ENCODE measurements at places on chromosomes 1 and 21. TPM values are rescaled to one million over a fixed set of nuclear protein-coding genes. Genes with fewer than 3 reads are reported as not detected.

Gene ITGB2
- 0.80 TPM for total RNA-seq

Gene OR2G6
- total RNA-seq, result not detected

Gene A3GALT2
- 0.29 TPM for total RNA-seq

Gene AGMAT
- 5.4 TPM for total RNA-seq

Gene SERPINC1
- 0.50 TPM for total RNA-seq

Gene NKAIN1
- 4.4 TPM for total RNA-seq

Gene MTARC1
- 18.0 TPM for total RNA-seq

Gene CCDC27
- not detected for total RNA-seq

Gene TNFSF18
- total RNA-seq, result not detected

Gene CRNN
- total RNA-seq, result not detected

Gene C1orf87
- not detected for total RNA-seq

Gene RHOU
- 81.1 TPM for total RNA-seq

Gene MPL
- not detected for total RNA-seq

Gene PEX10
- total RNA-seq, result 27.3 TPM

Gene MGST3
- 133 TPM for total RNA-seq

Gene CDCA8
- total RNA-seq, result 35.1 TPM

Gene TENT5C
- total RNA-seq, result 12.9 TPM

Gene OR2T11
- not detected for total RNA-seq

GRCh38 chr1:93239863-93240262 is 59.3 kb downstream of the CCDC18 start:
- H3K27me3 ChIP-seq, result no peaks in the 10 kb centered on the region
- peaks cover 59% of the 10 kb centered on the region for H3K36me3 ChIP-seq
- H3K4me1 ChIP-seq, result no peaks in the 10 kb centered on the region
- no peak overlapping the region for H3K4me3 ChIP-seq
- H3K27ac ChIP-seq, result no peak overlapping the region

DNA sequence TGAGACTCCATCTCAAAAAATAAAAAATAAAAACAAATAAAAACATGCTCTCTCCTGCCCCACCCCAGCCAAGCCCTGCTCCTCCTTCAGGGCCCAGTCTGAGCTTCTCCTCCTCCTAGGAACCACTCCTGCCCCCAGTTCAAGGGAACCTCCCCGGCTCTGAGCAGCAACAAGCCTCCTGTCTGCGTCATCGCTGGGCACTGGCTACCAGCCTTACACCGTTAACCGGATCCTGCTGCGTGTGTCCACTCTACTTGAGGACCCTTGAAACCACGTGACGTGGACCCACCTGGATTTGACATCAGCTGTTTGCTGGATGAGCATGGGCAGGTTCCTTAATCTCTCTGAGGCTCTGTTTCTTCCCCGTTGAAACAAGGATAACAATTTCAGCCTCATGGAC is 1.6 kb upstream of the TAS1R2 start:
- peaks cover 25% of the 10 kb centered on the region for H3K27me3 ChIP-seq
- no peak overlapping the region for H3K4me3 ChIP-seq
- DNase-seq, result no peak
- H3K36me3 ChIP-seq, result no peaks in the 10 kb centered on the region

GRCh38 chr1:67817319-67817718 is 15.9 kb downstream of the GNG12 start:
- no peak for DNase-seq
- H3K4me3 ChIP-seq, result peak overlapping the region; percentile 6
- no peaks in the 10 kb centered on the region for H3K36me3 ChIP-seq

- peak overlapping the region; percentile 86 for H3K4me3 ChIP-seq
- DNase-seq, result peak; percentile 91
- H3K27me3 ChIP-seq, result peaks cover 46% of the 10 kb centered on the region
- peak overlapping the region; percentile 84 for H3K27ac ChIP-seq
- peaks cover 17% of the 10 kb centered on the region for H3K4me1 ChIP-seq
- H3K36me3 ChIP-seq, result no peaks in the 10 kb centered on the region
Observed at GRCh38 chr1:40315239-40315794, 1.8 kb downstream of the COL9A2 start.

- no peak overlapping the region for H3K4me3 ChIP-seq
- no peaks in the 10 kb centered on the region for H3K4me1 ChIP-seq
- DNase-seq, result no peak
- H3K36me3 ChIP-seq, result no peaks in the 10 kb centered on the region
Observed at GRCh38 chr1:233355841-233356704, 28.5 kb downstream of the MAP3K21 start.

GRCh38 chr1:1024771-1025699 is 5.1 kb downstream of the AGRN start:
- H3K36me3 ChIP-seq, result no peaks in the 10 kb centered on the region
- H3K27ac ChIP-seq, result peak overlapping the region; percentile 85
- H3K4me3 ChIP-seq, result peak overlapping the region; percentile 75
- DNase-seq, result no peak

DNA sequence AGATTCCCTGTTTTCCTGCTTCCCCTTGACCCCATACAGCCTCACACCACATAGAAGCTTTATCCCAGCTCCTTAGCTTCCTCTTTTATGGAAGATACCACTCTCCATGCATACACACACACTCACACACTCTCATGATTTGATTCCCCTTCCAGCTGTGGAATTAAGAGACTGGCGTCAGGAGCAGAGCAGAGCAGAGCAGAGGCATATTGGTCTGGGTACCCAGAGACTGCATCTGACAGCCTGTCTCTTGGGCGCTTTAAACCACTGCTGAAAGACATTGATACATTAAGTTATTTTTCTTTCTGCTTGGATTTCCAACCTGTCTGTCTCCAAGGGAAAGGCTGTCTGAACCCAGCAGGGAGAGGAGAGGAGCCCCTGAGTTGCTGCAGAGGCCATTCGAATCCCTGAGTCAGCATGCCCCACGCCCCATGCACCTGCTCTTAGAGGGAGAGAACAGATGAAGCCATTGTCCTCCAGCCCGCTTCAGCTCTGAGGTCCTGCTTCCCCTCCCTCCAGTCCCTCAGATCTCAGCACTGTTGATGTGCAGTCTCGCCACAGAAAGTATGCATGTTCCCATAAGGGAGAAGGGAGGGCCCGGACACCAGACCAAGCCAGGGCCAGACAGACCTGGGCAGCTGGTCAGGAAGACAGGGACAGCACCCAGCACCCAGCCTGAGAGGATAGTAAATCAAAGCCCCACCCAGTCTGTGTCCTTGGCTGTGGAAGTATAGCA is 66.7 kb upstream of the GJB5 start:
- peaks cover 8% of the 10 kb centered on the region for H3K4me1 ChIP-seq
- H3K27me3 ChIP-seq, result peaks cover 33% of the 10 kb centered on the region
- H3K27ac ChIP-seq, result no peak overlapping the region
- no peak for DNase-seq
- H3K36me3 ChIP-seq, result no peaks in the 10 kb centered on the region

- H3K27me3 ChIP-seq, result no peaks in the 10 kb centered on the region
- no peak for DNase-seq
- H3K36me3 ChIP-seq, result no peaks in the 10 kb centered on the region
- H3K4me1 ChIP-seq, result no peaks in the 10 kb centered on the region
Observed at GRCh38 chr21:14056771-14057191, 154.0 kb downstream of the LIPI start.

- no peak overlapping the region for H3K27ac ChIP-seq
- no peak for DNase-seq
- peaks cover 14% of the 10 kb centered on the region for H3K4me1 ChIP-seq
- peaks cover 8% of the 10 kb centered on the region for H3K27me3 ChIP-seq
- H3K36me3 ChIP-seq, result no peaks in the 10 kb centered on the region
Observed at GRCh38 chr1:244276646-244277045, 175.1 kb downstream of the ADSS2 start.

GRCh38 chr1:158290321-158290844 is 660 bp downstream of the CD1C start:
- no peak overlapping the region for H3K4me3 ChIP-seq
- no peaks in the 10 kb centered on the region for H3K4me1 ChIP-seq
- DNase-seq, result no peak
- no peak overlapping the region for H3K27ac ChIP-seq
- H3K27me3 ChIP-seq, result peaks cover 6% of the 10 kb centered on the region

- no peak for DNase-seq
- no peak overlapping the region for H3K27ac ChIP-seq
- H3K4me1 ChIP-seq, result no peaks in the 10 kb centered on the region
Observed at GRCh38 chr1:243974451-243975292, 76.4 kb upstream of the ZBTB18 start.

DNA sequence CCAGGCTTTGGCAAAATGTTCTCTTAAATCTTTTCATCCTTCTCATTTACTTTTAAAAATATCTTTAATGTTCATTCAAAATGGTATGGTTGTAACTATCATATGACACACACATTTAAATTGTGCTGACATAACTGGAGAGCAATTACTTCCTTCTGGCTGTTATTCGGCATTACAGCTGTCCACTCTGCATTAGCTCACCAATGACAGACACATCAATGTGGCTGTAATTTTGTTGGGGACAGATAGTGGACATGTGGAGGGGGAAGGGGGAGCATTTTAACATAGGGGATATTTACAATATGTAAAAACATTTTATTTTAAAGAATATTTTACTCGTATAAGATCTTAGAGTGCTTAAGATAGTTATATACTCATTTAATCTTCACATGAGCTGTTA is 319.8 kb downstream of the HMCN1 start:
- H3K4me3 ChIP-seq, result no peak overlapping the region
- no peak overlapping the region for H3K27ac ChIP-seq
- DNase-seq, result no peak
- no peaks in the 10 kb centered on the region for H3K4me1 ChIP-seq
- no peaks in the 10 kb centered on the region for H3K27me3 ChIP-seq

- no peaks in the 10 kb centered on the region for H3K36me3 ChIP-seq
- no peaks in the 10 kb centered on the region for H3K27me3 ChIP-seq
- no peak for DNase-seq
- H3K4me1 ChIP-seq, result peaks cover 13% of the 10 kb centered on the region
Observed at GRCh38 chr1:31400393-31400792, 12.6 kb upstream of the SERINC2 start.

- peaks cover 6% of the 10 kb centered on the region for H3K4me1 ChIP-seq
- no peaks in the 10 kb centered on the region for H3K36me3 ChIP-seq
- H3K27me3 ChIP-seq, result peaks cover 14% of the 10 kb centered on the region
- no peak overlapping the region for H3K4me3 ChIP-seq
Observed at GRCh38 chr21:42447182-42447581, 43.5 kb downstream of the UBASH3A start.

DNA sequence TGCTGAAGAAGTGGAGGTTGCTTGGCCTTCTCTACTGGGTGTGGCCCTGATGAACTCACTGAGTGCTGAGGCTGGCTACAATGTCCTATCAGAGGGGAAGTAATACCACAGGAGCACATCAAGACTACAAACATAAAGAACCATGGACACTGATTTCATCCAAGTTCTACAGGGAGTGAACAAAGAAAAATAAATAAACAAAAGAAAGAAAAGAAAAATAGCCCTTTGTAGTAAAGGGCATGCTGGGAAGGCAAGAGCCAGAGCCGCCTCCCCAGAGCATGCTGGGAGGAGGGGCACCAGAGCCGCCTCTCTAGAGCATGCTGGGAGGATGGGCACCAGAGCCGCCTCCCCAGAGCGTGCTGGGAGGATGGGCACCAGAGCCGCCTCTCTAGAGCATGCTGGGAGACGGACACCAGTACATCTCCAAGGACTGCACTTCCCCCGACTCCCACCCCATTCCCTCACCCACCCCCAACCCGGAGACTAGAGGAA is 65.9 kb downstream of the LAMC2 start:
- no peaks in the 10 kb centered on the region for H3K36me3 ChIP-seq
- no peak overlapping the region for H3K27ac ChIP-seq
- H3K27me3 ChIP-seq, result no peaks in the 10 kb centered on the region
- H3K4me1 ChIP-seq, result no peaks in the 10 kb centered on the region
- peak; percentile 48 for DNase-seq

DNA sequence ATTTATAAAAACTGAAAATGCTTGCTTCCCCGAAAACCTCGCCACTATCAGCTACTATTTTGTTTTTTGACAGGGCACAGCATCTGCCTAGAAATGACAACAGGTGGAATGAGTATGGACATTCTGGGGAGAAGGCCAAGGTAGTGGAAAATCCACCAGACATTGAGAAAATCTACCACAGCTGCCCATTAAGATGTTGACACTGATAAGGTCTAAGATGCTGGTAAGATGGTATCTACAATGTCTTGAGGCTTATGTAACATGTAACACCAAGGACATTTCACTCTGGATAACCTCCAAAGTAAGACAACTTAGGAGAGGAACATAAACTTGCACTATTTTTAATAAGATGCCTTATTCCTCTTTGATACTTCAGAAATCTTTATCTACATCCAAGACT is 374.2 kb downstream of the PTBP2 start:
- peaks cover 6% of the 10 kb centered on the region for H3K4me1 ChIP-seq
- H3K36me3 ChIP-seq, result no peaks in the 10 kb centered on the region
- no peak for DNase-seq
- no peak overlapping the region for H3K4me3 ChIP-seq
- no peak overlapping the region for H3K27ac ChIP-seq

DNA sequence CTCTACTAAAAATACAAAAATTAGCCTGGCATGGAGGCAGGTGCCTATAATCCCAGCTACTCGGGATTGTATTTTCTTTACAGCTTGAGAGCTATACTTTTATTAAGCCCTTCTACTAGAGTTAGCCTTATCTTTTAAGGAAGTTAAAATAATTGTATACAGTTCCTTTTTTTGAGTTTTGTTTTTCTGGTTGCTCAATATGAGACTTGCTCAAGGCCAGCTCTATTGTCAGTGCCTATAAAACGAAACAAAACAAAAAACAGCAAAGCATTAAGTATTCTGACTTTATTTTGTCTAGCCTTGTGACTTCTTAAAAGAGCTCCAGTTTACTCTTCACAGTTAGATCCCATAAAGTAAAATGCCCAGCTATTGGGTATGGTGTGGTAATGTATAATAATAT is 17.2 kb downstream of the PKN2 start:
- DNase-seq, result no peak
- H3K4me1 ChIP-seq, result peaks cover 6% of the 10 kb centered on the region
- H3K27ac ChIP-seq, result no peak overlapping the region
- H3K27me3 ChIP-seq, result no peaks in the 10 kb centered on the region
- H3K36me3 ChIP-seq, result peaks cover 15% of the 10 kb centered on the region

- no peak overlapping the region for H3K4me3 ChIP-seq
- no peaks in the 10 kb centered on the region for H3K27me3 ChIP-seq
- H3K4me1 ChIP-seq, result peaks cover 20% of the 10 kb centered on the region
Observed at GRCh38 chr1:182237329-182237728, 154.3 kb downstream of the GLUL start.

DNA sequence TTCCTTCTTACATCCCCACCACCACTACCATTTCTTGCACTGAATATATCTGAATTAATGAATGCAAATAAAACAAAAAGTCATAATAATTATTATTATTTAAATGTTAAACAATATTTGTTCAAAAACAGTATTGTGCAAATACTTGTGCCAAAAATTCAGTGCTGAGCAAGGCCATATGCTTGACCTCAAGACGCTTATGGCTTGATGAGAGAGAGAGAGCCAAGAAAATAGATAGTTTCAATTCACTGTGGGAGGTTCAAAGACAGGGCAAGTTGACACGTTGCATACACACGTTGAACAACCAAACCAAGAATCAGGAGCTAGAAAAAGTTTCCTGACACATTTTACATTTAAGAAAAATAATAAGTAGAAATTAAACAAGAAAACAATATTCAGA is 1421.7 kb downstream of the KCNT2 start:
- H3K27me3 ChIP-seq, result no peaks in the 10 kb centered on the region
- no peak for DNase-seq
- H3K27ac ChIP-seq, result no peak overlapping the region
- H3K4me1 ChIP-seq, result no peaks in the 10 kb centered on the region
- H3K4me3 ChIP-seq, result no peak overlapping the region

GRCh38 chr1:91806769-91807700 is 78.9 kb downstream of the TGFBR3 start:
- no peak for DNase-seq
- no peaks in the 10 kb centered on the region for H3K27me3 ChIP-seq
- no peaks in the 10 kb centered on the region for H3K36me3 ChIP-seq
- peaks cover 49% of the 10 kb centered on the region for H3K4me1 ChIP-seq
- H3K27ac ChIP-seq, result no peak overlapping the region

GRCh38 chr1:234965111-234965510 is 163.5 kb downstream of the TOMM20 start:
- no peaks in the 10 kb centered on the region for H3K36me3 ChIP-seq
- H3K27ac ChIP-seq, result peak overlapping the region; percentile 64
- H3K4me3 ChIP-seq, result no peak overlapping the region
- H3K4me1 ChIP-seq, result peaks cover 63% of the 10 kb centered on the region
- DNase-seq, result no peak
- H3K27me3 ChIP-seq, result no peaks in the 10 kb centered on the region
